ENCODE measurements at places on chromosomes 1 and 21. TPM values are rescaled to one million over a fixed set of nuclear protein-coding genes. Genes with fewer than 3 reads are reported as not detected.
A peak's percentile ranks its signal among the peaks of the same experiment; 100 is the strongest.

Gene HSPG2
- 414 TPM for total RNA-seq

GRCh38 chr21:46212721-46213484, 15.7 kb downstream of the LSS start:
- H3K4me1 ChIP-seq, result no peaks in the 10 kb centered on the region
- no peak for DNase-seq
- H3K27me3 ChIP-seq, result no peaks in the 10 kb centered on the region
- no peak overlapping the region for H3K4me3 ChIP-seq
- H3K36me3 ChIP-seq, result peaks cover 22% of the 10 kb centered on the region
- no peak overlapping the region for H3K27ac ChIP-seq

DNA sequence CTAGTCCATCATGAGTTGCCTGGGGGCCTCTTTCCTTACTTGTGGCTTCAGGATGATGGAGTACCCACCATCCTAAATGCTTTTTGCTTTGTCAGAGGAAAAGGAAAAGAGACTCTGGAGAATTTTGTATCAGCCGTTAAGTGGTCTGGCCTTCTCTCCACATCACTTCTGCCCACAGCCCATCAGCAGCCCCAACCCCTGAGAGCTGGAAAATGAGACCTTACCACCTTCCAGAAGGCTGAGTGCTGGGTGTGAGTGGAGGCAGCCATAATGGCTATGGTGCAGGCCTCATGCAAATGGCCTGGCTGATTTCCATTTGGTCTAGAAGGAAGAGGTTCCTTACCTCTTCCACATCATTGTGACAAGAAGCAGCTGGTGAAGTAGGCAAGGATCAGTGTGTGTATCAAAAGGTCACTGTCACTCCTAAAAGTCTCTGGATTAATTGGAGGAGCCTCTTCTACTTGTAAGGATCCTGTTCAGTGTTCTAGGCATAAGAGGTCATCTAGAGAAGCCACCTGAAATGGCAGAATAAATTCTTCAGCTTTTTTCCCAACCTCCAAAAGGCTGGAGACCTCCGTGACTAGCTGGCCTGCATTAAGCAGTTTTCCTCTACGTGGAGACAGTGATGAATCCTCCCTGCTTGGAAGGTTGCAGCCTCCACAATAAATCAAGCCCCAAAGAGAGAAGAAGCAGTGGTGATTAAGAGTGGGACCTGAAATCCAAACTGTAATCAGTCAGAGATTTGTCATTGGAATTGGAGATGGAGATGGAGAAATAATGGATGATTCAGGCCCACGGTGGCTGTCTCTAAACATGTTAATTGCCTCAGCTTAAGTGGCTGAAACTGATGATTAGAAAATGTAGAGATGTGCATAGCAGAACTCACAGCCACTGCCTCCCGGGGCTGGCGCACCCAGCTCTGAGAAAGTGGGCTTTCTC, 111.5 kb downstream of the CNIH3 start:
- peak overlapping the region; percentile 31 for H3K27ac ChIP-seq
- peaks cover 15% of the 10 kb centered on the region for H3K4me1 ChIP-seq
- no peak for DNase-seq
- no peaks in the 10 kb centered on the region for H3K27me3 ChIP-seq
- H3K4me3 ChIP-seq, result no peak overlapping the region
- no peaks in the 10 kb centered on the region for H3K36me3 ChIP-seq

DNA sequence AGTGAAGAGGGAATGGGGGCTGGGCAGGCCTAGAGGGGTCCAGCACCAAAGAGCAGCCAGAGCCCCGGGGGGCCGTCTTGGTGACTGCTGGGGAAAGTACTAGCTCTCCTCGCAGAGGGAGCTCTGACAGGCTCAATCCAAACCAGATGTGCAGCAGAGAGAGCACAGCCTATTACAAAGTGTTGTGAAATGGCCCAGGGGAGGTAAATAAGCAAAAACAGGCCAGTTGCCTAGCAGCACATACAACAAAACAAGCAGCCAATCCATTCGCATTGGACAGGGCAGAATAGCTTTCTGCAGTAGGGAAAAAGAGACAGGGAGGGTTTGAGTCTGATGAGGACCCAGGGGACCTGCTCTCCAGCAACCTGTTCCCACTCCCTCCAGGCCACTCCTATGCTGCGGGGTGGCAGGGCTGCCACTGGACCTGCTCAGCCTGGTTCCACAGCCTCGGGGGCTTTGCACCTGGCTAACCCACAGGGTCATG, 239.6 kb upstream of the FGGY start:
- peaks cover 39% of the 10 kb centered on the region for H3K4me1 ChIP-seq
- no peaks in the 10 kb centered on the region for H3K36me3 ChIP-seq
- peak; percentile 95 for DNase-seq

GRCh38 chr1:112614460-112615065, 4.4 kb downstream of the ST7L start:
- no peak for DNase-seq
- H3K36me3 ChIP-seq, result peaks cover 67% of the 10 kb centered on the region
- H3K4me1 ChIP-seq, result peaks cover 22% of the 10 kb centered on the region
- no peak overlapping the region for H3K4me3 ChIP-seq
- H3K27me3 ChIP-seq, result no peaks in the 10 kb centered on the region
- no peak overlapping the region for H3K27ac ChIP-seq
